D341Med (cell line): ENCODE measurements at places on chromosomes 16 and 17.

DNA sequence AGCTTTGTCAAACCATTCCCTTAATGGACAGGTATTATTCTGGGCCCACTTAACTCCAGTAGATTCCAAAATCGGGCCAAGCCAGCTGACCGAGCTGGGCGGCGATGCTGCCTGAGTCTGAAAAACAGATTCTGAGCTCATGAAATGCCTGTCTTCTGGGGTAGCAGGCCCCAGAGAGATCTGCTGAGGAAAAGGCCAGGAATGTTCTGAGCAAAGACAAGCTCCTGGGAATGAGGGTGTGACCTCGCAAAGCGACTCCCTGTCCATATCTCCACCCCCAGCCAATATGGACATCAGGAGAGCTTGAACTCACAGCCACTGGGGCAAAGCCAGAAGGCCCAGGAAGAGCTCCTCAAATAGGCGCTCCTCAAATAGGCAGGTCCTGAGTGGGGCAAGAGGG, 23.7 kb downstream of the ZNF423 start:
- no peak for DNase-seq

DNA sequence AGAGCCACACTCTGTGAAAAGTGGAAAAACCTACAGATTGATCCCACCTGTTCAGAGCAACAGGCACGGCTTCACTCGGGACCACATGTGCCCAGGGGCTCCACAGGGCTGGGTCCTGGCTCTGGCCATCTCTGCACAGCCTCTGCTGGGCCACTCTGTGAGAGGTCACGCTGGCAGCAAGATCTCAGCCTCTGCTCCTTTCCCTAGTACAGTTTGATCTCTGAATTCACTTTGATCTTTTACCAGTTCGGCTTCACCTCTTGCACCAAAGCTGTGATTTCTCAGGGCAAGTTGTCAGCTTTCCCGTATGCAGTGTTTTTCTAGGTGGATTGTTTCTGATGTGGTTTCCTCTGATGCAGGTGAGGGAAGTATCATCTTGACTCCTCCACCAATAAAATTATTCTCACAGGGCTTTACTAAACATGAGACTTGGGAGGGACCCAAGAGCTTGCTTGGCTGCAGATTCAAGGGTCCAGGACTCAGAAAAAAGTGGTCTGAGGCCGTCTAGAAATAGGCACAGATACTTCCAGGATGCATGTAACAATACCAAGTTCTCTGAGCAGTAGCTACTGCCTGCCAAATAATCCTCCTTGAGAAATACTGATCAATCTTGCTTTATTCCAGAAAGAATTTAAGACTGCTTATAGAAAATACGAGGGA, 24.0 kb upstream of the ALDH3A1 start:
- no peak for DNase-seq

DNA sequence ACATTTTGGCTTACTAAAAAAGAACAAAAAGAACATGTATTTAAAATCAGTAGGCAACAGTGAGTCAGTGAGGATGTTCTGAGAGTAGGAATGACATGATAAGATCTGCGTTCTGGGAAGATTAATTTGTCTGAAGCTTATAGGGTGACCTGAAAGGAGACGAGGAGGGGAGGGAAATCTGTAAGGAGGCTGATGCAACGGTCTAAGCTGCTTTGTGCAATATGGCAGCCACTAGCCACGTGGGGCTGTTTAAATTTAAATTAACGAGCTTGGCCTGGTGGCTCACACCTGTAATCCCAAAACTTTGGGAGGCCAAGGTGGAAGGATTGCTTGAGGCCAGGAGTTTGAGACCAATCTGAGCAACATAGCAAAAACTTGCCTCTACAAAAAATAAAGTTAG, 181.6 kb upstream of the CACNG3 start:
- no peak for DNase-seq

- no peak for DNase-seq
Measured at GRCh38 chr17:78921437-78921971, 3.7 kb downstream of the TIMP2 start.

DNA sequence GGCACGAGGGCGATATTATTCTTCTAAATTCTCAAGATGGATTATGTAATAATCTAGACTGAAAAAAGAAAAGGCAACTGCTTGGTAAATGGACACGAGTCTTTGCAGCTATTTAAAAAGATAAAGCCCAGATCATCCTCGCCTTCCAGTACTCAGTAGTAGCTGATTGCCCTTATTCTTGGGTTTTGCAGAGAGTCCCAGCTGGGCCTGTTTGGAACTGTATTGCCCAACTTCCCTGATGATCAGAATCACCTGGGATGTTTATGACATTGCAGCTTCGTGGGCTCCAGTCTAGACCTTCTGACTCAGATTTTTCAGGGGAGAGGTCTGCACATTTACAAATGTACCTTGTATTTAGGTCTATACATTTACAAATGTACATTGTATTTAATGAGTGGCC, 213.5 kb downstream of the RAB11FIP4 start:
- DNase-seq, result no peak

GRCh38 chr17:36930583-36930900, 6.7 kb upstream of the LHX1 start:
- DNase-seq, result no peak

GRCh38 chr17:14760719-14761411, 460.0 kb downstream of the HS3ST3B1 start:
- DNase-seq, result no peak

GRCh38 chr17:79160980-79161636, 86.5 kb downstream of the ENGASE start:
- no peak for DNase-seq

GRCh38 chr16:54462771-54463170, 176.2 kb upstream of the IRX3 start:
- no peak for DNase-seq

DNA sequence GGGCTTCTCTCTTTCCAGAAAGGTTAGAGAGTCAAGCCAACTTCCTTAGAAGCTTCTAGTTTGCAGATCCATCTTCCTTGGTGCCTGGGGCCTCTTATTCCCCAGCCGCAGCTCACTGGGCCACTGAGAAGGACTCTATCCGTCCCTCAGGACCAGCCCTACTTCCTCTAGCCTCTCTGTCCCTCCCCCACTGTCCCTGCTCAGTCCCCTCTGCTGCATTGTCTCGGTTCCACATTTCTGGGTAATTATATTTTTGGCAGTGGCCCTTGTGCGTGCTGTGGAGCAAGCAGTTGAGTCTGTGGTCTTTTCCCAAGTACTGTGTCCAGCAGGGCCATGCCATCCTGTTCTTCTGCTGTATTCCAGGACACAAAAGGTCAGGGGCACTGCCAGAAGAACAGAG, 17.8 kb downstream of the IRX3 start:
- DNase-seq, result no peak

DNA sequence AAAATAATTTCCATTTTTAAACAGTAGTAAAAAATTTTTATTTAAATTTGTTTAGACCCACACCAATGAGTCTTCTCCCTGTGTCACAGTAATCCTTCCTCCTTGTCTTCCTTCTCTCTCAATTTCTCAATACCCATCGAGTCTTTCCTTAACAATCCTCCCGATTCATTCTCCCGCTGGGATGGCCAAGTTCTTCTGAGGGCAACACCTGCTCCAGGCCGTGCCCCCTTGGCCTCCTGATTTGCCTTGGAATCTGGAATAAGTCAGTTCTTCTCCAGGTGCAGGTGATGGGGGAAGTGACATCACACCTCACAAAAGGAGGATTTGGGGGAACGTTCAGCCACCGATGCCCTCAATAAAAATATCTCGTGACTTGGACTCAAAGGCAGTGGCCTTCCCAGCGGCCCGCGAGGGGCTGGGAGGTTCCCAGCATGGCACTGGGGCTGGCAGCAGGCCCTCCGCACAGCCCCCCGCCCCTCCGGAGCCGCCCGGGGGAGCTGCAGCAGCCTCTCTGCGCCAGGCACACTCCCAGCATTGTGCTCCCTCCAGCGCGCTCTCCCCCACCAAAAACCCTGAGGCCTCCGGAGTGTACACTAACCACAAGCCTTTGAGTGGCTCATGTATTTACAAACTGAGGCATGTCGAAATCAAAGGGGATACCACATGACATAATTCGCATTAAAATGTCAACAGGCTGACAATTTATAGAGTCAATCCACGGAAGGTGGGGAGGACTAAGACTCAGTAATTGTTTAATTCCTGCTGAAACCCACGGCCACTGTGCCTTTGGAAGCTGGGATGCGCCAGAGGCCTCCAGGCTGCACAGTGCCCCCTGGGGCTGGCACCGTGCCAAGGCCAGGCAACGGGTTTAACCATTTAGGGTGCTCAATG, 120.5 kb downstream of the ZFHX3 start:
- no peak for DNase-seq

DNA sequence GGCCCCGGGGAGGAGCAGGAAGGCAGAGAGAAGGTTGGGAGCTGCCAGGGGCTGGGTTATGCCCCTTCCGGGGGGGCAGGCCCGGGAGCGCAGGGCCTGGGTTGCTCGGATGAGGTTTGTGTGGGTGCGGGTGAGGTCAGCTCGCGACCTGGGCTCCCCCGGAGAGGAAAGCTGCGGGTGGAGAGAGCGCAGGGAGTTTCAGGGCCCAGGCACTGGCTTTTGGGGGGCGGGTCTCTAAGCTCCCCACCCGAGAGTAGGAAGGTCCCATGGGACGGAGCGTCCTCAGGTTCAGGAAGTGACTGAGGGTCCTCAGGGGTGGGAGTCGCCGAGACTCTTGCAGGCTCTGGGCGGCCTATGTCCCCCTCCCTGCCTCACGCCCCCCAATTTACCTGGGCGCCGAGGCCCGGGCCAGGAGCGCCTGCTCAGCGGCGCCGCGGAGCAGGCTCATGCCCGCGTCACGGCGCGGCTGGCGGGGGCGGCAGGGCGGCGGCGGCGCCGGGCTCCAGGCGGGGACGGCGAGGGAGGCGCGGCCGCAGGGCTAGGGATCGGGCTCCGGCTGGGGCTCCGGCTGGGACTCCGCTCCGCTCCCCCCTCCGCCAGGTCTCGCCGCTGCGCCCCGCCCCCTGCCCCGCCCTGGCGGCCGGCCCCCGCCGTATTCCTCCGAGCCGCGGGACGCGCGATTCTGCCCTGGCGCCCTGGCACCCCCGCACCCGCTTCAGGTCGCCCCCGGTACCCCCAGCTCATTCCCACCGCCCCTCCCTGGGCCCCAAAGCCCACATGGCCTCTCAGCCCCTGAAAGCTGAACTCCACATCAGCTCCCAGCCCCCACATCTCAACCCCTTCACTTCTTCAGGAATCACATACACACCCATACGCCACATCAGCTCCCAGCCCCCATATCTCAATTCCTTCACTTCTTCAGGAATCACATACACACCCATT, at the start of gene DOK4:
Gene DOK4, minus strand, starts transcription at position 578 of the 942 bp plus-strand sequence. CDS start 6,986 bp downstream, outside the sequence.
- DNase-seq, result peak; percentile 97

- no peak for DNase-seq
Measured at GRCh38 chr17:33127706-33128105, 136.1 kb downstream of the SPACA3 start.

- DNase-seq, result no peak
Measured at GRCh38 chr16:54366943-54367342, 80.4 kb upstream of the IRX3 start.

DNA sequence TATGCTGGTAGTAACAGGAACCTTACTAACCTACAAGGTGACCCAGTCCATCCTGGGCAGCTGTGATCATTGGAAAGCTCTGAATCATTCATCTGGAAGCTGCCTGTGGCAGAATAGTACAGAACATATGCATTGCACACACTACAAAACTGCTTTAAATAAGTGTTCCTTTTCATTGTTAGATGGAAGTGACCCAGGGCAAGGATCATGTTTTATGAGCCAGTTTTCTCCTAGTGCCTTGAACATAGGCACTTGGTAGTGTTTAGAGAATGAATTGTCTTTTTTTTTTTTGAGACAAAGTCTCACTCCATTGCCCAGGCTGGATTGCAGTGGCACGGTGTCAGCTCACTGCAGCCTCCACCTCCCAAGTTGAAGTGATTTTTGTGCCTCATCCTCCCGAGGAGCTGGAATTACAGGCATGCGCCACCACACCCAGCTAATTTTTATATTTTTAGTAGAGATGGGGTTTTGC, 55.4 kb downstream of the TENT4B start:
- no peak for DNase-seq

- DNase-seq, result peak; percentile 89
Measured at GRCh38 chr16:30651124-30652004, 604 bp downstream of the PRR14 start.

GRCh38 chr17:7356072-7356549, 1.2 kb downstream of the TMEM95 start:
- peak; percentile 82 for DNase-seq

DNA sequence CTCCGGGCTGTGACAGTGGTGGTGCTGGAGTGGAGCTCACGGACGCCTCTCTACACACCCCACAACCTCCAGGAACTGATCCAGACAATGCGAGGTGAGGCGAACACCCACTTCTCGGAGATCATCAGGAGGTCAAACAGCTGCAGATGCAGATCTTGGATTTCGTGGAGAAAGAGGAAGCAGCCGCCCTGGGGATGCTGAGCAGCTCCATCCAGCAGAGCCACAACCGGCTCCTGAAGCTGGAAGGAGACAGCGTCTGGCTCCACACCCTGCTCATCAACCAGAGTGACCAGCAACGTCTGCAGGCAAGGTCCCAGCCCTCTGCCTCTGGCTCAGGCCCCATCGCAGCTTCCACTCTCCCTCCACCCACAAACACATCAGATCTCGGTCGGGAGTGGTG, 13.2 kb upstream of the SLC16A5 start:
- DNase-seq, result no peak

DNA sequence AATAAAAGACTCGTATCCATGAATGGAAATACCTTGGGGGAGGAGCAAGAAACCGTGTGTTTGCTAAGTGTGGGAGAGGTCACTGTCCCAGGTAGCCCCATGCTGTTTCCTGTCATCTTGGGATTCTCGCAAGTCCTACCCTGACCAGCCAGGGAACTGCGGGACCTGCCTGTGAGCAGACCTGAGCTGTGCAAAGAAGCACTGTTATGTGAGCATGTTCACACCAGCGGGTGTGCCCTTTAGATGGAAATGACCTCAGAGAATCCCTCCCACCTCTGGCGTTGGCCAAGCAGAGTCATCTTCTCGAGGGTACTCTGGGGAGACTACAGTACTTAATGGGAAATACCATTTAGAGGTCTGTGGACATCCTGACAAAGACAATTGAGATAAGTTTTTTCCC, 127.0 kb upstream of the MON1B start:
- no peak for DNase-seq

DNA sequence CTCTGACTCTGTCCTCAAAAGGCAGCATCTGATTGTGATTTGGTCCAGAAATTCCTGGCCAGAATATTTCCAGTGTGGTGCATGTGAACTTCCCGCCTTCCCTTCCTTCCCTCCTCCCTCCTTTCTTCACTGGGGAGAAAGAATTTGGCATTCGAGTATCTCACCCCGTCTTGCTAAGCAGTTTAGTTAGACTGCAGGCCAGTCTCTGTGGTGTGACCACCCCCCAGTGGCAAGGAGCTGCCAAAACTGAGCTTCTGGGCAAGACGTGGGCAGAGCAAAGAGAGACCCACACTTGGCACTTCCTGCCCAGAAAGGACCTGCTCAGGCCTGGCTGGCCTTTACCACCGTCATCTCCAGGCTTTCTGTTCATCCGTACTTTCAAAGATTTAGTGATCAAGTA, 36.4 kb downstream of the SNX20 start:
- DNase-seq, result peak; percentile 67

GRCh38 chr17:1789936-1790335, 28.1 kb downstream of the SERPINF1 start:
- DNase-seq, result no peak

DNA sequence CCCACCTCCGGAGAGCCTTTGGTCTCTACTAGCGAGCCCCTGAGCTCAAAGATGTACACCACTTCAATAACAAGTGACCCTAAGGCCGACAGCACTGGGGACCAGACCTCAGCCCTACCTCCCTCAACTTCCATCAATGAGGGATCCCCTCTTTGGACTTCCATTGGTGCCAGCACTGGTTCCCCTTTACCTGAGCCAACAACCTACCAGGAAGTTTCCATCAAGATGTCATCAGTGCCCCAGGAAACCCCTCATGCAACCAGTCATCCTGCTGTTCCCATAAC, 702 bp downstream of the SPN start:
- no peak for DNase-seq

GRCh38 chr17:79832218-79833109, 6.8 kb downstream of the CBX4 start:
- no peak for DNase-seq
